ENCODE measurements at places on chromosomes 5 and 9.

DNA sequence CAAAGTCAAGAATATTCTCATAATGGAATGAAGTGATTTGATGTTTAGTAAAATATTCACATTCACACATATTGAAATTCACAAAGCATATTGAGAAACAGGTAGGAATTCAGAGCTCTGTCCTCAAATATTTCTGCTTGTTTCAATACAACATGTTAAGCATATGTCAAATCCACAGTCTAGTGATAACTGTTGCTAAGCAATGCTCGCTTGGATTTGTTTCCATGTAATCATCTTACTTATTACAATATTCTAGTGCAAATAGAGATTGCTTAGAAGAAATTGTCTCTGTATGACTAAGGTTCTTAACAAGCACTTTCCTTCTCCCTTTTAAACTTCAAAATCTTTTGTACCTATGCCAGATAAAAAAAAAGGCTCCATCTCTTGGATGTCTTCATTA, 995.7 kb downstream of the CDH18 start:
- no peak for DNase-seq

- DNase-seq, result no peak
These were observed 48.3 kb downstream of the PALM2AKAP2 start for GRCh38 chr9:109828254-109828653.

DNA sequence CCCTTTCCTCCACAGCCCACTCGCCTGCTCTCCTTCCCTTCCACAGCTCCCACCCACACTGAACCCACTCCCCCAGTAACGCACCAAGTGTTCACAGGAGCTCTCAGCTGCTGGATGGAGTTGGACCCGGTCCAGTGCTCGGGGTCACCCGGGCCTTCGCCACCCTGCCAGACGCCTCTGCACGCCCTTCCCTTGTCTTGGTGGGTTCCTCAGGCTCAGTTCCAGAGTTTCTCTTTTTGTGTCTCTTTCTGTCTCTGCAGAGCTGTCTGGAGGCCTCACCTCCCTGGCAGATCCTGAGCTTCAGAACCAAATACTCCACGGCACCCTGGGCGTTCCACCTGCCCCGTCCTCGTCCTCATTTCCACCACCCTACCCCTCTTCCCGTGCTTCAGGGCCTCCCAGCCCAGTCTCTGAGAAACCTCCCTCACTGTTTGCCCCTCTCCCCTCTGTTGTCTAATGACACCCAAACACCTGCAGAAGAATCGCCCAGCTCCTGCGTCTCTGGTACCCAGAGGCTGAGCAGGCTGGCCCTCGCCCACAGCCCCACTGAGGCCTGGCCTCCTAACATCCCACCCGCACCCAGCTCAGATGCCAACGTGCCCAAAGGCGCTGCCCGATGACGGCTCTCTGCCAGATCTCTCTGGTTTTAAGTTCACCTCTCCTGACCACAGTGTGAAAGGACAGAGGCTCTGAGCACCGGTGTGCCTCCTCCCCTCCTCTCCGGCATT, 74.3 kb downstream of the COL23A1 start:
- DNase-seq, result no peak

DNA sequence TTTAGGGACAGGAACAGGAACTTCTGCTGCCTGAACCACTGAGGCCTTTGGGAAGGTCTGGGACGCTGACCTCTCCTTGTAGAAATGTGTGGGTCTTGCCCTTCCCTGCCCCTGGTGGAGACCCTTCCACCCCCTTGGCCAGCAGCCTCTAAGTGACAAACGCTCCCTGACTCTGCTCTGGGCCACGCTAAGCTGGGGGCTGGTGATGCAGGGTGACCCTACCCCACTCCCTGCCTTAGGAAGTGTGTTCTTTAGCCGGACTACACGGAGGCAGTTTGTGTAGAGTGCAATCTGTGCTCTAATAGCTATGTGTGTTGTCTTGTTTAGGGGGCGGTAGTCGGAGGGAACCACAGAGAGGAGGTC, 123.0 kb downstream of the COL23A1 start:
- no peak for DNase-seq

- DNase-seq, result no peak
These were observed 79.8 kb upstream of the SPATA31D4 start for GRCh38 chr9:81848472-81848871.

Measured in fibroblast of the conjunctiva (primary cell).